ENCODE measurements at places on chromosomes 6 and 20. TPM values are rescaled to one million over a fixed set of nuclear protein-coding genes. Genes with fewer than 3 reads are reported as not detected.

CGAS gene
- 2.1 TPM for polyA plus RNA-seq

GTF2H4 gene
- polyA plus RNA-seq: 25.3 TPM

PNLDC1 gene
- polyA plus RNA-seq: 0.19 TPM

TBX18 gene
- 0.18 TPM for polyA plus RNA-seq

MTRF1L gene
- polyA plus RNA-seq: 10.9 TPM

COL10A1 gene
- not detected for polyA plus RNA-seq

CLDN20 gene
- polyA plus RNA-seq: not detected

MYMX gene
- 0.21 TPM for polyA plus RNA-seq

CST2 gene
- 1.1 TPM for polyA plus RNA-seq

AGER gene
- 1,487 TPM for polyA plus RNA-seq

HLA-F gene
- polyA plus RNA-seq: 205 TPM

TOX2 gene
- 19.8 TPM for polyA plus RNA-seq

OOEP gene
- 0.37 TPM for polyA plus RNA-seq

DLK2 gene
- polyA plus RNA-seq: 1.1 TPM

TRIM15 gene
- polyA plus RNA-seq: 0.01 TPM

BANF2 gene
- not detected for polyA plus RNA-seq

ZSCAN23 gene
- polyA plus RNA-seq: 0.66 TPM

NDUFAF5 gene
- polyA plus RNA-seq: 29.8 TPM

MAD2L1BP gene
- 14.9 TPM for polyA plus RNA-seq

SRSF6 gene
- 98.1 TPM for polyA plus RNA-seq

C6orf52 gene
- polyA plus RNA-seq: 1.3 TPM

BCLAF1 gene
- 29.9 TPM for polyA plus RNA-seq

BPIFA1 gene
- 153 TPM for polyA plus RNA-seq

MAP7 gene
- polyA plus RNA-seq: 8.4 TPM

HDGFL1 gene
- not detected for polyA plus RNA-seq

AFG1L gene
- 2.1 TPM for polyA plus RNA-seq

OPN5 gene
- not detected for polyA plus RNA-seq

CDSN gene
- 0.05 TPM for polyA plus RNA-seq

OR2B2 gene
- polyA plus RNA-seq: not detected

Measured in lung (tissue), 17 donors.